ENCODE measurements at places on chromosomes 5 and 9. TPM values are rescaled to one million over a fixed set of nuclear protein-coding genes. Genes with fewer than 3 reads are reported as not detected.

Gene HTR4
- total RNA-seq: not detected

Gene TERT
- total RNA-seq: 6.2 TPM

Gene MAP3K1
- total RNA-seq: 10.6 TPM

Gene CCIN
- not detected for total RNA-seq

Gene DMRT2
- total RNA-seq: not detected

Gene PCDHA4
- total RNA-seq: not detected

Gene S100Z
- total RNA-seq: 0.23 TPM

Gene ADAMTS16
- total RNA-seq: not detected

Gene FOXI1
- not detected for total RNA-seq

Gene GFI1B
- not detected for total RNA-seq

Gene TMCO6
- 34.4 TPM for total RNA-seq

- no peak for DNase-seq
Observed at GRCh38 chr9:27564670-27565069, 8.6 kb downstream of the C9orf72 start.

DNA sequence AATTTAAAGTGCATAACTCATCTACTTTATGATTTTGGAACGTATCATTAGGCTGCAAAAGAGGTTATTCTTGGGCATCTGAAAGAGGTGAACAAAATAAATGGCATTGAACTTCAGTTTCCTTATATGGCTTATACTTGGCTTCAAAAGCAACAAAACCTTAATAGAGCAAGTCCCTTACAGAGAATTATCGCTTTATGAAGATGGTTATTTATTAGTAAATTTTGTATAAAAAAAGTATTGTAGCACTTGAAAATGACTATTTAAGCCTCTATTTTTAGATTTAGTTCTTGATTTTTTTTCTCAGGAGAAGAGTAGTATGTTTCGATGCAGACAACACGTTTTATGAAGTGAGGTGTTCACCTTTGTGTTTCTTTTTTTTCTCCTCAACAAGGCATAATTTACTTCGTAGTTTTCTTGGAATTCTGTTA lies 2.0 kb downstream of the ERBIN start:
- DNase-seq: no peak

DNA sequence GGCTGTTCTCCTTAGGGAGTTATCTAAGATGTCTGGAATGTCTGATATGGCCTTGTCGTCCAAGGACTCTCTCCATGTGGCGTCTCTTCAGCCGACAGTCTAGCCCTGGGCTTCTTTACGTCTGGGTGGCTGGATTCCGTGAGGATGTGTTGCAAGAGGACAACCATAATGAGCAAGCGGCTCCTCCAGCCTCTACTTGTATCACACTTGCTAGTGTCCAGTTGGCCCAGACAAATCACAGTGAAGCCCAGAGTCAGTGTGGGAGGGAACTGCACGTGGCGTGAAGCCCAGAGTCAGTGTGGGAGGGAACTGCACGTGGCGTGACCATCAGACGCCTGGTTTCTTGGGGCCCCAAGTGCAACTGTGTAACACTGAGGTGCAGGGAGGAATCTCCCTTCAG lies 61.1 kb downstream of the COL23A1 start:
- DNase-seq: no peak

- DNase-seq: no peak
Observed at GRCh38 chr5:50415912-50416311, 25.2 kb downstream of the EMB start.

- no peak for DNase-seq
Observed at GRCh38 chr9:75148561-75148960, 60.2 kb downstream of the OSTF1 start.

DNA sequence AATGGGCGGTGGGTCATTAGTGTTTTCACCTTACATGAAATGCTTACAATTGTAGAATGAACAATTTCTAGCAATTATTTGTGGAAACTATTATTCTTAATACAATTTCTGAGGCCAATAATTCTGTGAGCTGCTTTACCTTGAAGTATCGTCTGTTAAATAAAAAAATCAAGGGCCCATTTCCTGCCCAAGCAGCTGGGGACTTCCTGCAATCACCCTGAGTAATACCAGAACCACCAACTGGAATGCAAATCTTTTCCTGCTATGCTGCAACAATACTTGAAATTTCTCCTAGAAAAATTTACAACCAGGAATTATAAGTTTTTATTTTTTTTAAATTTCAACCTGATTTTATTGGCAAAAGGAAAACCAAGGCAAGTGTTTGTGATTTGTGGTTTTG lies 52.6 kb downstream of the ADAMTS16 start:
- DNase-seq: no peak

- no peak for DNase-seq
Observed at GRCh38 chr5:15601274-15601673, 101.3 kb downstream of the FBXL7 start.

DNA sequence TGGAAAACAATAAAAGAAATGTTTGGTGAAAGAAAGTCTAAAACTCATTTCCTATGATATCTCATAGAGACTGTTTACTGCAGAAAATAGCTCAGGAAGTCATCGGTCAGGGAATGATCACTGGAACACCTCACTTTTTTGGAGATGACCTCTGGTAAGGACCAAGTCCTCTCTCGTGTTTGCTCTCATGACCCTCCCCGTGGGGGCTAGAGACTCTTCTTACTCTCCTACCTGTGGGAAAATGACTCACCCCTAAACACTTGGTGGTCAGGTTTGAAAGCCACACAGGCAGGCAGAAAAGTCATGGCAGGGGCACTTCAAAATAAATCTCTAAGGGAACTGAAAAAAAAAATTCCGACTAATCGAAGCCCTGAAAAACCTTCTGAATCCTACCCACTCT lies 48.2 kb downstream of the FAM240B start:
- DNase-seq: no peak

- DNase-seq: no peak
Observed at GRCh38 chr9:137664676-137665075, 45.9 kb downstream of the EHMT1 start.

DNA sequence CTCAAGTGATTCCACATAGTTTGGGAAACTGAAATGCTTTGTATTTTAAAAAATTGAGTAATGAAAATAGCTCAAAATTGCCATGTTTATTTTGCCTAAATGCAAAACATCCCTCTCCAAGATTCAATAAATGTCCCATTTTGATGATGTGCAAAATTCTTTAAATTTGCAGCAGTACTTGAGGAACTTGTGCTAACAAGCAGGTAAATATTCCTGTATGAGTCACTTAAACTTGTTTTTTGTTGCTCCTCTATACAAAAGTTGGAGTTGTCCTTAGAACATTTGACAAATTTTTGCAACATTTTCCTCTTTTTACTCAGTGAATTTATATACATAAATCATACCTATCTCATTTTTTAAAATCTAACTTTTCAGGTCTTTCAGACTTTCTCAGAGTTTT lies 280.2 kb downstream of the CDH12 start:
- no peak for DNase-seq

GRCh38 chr5:1343931-1344901 lies 683 bp downstream of the CLPTM1L start:
- peak; percentile 28 for DNase-seq

GRCh38 chr5:125153231-125153630 lies 406.8 kb upstream of the ZNF608 start:
- DNase-seq: no peak

DNA sequence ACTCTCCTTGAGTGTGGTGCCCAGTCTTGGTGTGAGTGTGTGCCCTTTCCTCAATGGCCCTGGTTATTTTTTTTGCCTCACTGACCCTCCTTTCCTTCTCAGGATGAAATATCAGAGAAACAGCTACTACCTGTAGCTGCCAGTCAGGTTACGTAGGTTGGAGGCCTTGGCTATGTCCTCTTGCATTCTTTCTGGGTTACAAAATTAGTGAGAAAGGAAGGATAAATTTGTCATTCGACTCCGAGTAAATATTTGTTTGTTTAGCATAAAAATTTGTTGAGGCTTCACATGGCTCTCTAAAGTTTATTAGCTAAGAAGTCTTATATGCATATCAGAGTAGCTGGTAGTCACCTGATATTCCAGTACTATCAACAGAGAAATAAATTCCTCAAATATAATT lies 15.4 kb downstream of the MACIR start:
- no peak for DNase-seq

DNA sequence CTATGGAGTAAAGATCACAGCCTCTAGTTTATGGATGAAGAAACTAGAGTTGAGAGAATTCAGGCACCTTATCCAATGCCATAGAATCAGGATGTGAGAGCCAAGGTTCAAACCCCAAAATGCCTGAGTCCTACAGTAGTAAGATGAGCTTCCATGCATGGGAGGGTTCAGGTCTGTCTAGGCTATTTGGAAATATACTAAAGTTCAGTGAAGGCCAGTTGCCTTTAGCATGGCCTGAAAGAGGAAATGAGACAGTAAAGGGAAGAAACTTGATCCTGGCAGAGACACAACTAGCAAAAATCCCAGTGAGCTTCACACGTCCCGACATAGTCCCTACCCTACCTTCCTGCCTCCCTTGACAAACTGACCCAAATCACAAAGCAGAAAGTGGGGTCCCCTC lies 317.0 kb downstream of the RASEF start:
- no peak for DNase-seq

- no peak for DNase-seq
Observed at GRCh38 chr9:92616655-92617111, 53.2 kb downstream of the IPPK start.

DNA sequence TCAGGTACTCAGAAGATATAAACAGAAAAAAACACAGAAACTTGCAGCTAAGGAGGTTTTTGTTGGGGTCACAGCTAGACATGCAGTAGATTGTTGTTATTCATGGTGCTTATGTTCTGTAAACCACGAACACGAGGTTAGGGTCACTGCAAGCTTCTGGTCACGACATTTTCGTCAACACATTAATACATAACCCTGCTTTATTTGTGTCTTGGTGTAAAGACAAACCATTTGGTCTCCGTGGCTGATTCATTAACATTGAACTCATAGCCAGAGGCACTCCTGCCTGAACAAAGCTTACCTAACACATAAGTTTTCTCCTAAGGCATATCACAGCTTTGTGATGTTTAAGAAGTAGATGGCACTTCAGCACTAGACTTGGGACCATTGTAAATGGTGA lies 16.9 kb downstream of the TEK start:
- DNase-seq: no peak

- no peak for DNase-seq
Observed at GRCh38 chr5:139823757-139824355, 28.2 kb downstream of the PSD2 start.

DNA sequence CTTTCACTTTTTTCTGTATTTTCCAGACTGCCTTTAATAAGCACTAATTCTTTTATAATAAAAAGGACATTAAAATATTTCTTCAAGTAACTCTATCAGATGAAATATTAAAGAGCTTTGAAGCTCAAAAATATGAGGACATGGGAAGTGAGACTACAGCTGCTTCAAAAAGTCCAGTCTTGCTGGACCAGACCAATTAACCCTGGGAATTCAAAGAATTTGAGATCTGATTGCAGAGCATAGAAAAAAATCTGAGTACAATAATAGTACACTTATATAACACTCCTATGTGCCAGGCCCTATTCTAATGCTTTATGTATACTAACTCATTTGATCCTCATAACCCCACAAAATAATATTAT lies 9.8 kb downstream of the TMEM245 start:
- no peak for DNase-seq

DNA sequence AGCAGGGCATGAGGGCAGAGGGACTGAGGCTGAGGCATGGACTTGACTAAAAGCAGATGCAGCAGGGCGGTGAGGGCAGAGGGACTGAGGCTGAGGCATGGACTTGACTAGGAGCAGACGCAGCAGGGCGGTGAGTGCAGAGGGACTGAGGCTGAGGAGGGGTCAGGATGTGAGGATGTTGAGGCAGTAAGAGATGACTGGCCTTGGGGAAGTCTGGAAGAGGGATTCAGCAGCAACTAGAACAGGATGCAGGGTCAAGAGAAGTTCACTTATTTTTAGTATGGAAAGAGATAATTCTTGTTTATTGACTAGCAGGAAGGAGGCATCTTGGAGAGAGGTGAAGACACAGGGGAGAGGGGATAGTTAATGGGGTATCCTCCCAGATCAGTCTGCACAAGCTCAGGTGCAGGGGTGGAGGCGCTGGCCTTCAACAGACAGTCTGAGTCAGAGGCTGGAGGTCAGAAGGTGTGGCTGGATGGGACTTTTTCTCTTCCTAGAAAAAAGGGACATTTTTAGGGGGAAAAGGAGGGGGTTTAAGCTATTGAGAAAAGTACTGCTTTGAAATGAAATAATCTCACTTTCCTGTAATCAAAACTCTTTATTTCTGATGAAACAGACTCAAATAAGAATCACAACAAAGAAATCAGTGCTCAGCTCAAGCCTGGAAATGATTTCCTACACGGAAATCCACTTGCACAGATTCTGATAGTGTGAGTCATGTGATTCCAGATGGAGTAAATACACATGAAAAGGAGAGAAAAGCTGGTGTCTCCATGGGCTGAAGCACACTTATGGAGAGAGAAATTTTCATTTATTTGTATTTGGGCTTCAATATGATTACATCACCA lies 130.9 kb downstream of the PALM2AKAP2 start:
- no peak for DNase-seq

GRCh38 chr5:126464959-126465358 lies 41.8 kb downstream of the GRAMD2B start:
- DNase-seq: no peak

DNA sequence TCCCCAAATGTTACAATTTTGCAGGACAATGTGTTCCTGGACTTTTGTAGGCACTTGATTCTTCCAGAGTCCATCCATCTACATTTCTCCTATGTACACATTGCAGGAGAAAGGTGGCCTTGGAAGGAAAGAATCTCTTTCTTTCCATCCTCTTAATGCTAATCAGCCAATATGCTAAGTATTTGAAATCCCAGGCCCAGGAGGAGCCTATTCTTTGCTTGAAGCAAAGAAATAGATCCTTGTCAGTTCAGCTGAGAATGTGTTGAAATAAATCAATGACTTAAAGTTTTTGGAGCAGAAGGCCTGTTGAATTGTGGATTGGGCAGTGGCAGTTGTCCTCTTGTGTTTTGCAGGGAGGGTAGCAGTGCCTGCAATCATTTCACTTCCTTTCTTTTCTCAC lies 113.3 kb downstream of the PTTG1 start:
- no peak for DNase-seq

DNA sequence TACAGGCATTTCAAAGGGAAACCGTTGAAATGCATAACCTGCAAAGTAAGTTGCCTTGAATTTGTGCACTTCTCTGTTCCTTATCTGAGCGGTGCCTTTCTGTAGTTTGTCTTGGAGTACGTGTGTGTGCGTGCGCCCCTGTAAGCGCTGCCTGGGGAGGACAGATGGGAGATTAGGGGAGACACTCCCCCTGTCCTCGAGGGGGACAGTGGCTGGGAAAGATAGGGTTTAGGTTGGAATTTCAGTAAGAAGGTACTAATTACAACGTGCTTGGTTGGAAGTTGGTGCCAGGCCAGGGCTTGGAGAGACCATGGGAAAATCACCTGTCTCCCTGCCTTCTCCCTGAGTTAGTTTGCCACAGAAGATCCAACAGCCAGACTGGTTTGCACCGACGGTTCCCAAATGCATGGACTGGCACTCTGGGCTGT lies 73.2 kb downstream of the PIK3R1 start:
- DNase-seq: no peak

- DNase-seq: no peak
Observed at GRCh38 chr5:1217596-1218206, 7.5 kb upstream of the SLC6A18 start.

- no peak for DNase-seq
Observed at GRCh38 chr9:91803151-91803940, 146.7 kb downstream of the ROR2 start.
